Fibroblast of villous mesenchyme (primary cell): ENCODE measurements at places on chromosomes 2 and 18. TPM values are rescaled to one million over a fixed set of nuclear protein-coding genes. Genes with fewer than 3 reads are reported as not detected.

- no peak for DNase-seq
Measured at GRCh38 chr2:62458671-62459081, 47.3 kb downstream of the TMEM17 start.

DNA sequence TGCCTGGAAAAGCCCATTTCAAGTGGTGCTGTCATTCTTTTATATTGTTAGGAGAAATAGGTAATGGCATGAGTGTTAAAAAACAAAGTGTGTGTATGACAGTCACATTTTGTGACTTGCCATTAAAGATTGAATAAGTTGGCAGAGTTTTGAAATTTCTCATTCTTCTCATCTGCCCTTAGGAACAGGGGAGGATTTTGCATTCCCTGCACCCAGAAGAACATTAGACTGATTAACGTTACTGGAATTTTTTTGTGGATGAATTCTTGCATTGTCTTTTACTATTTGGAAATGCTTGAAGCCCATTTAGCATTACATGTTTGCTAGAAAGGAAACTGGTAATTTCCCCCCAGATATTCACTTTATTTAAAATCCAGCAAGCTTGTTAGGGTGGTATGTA, 162.2 kb downstream of the BABAM2 start:
- no peak for DNase-seq

- no peak for DNase-seq
Measured at GRCh38 chr2:111957872-111958354, 59.5 kb downstream of the MERTK start.

Gene FAM228B
- 8.1 and 14.2 TPM in 2 replicates for total RNA-seq

Gene CNTNAP5
- total RNA-seq: not detected in 2 replicates
